Naive thymus-derived CD4-positive, alpha-beta T cell (primary cell): ENCODE measurements at places on chromosomes 4 and X.

- no peak for DNase-seq
Observed at GRCh38 chr4:30653291-30653690, 66.9 kb upstream of the PCDH7 start.

- DNase-seq, result no peak
Observed at GRCh38 chr4:84258905-84259830, 239.9 kb downstream of the NKX6-1 start.

- DNase-seq, result no peak
Observed at GRCh38 chrX:130788786-130789581, 114.0 kb downstream of the ENOX2 start.

- no peak for DNase-seq
Observed at GRCh38 chr4:40978548-40978947, 228.8 kb downstream of the NSUN7 start.
